GM12891 (cell line): ENCODE measurements at places on chromosomes 7 and 10.

DNA sequence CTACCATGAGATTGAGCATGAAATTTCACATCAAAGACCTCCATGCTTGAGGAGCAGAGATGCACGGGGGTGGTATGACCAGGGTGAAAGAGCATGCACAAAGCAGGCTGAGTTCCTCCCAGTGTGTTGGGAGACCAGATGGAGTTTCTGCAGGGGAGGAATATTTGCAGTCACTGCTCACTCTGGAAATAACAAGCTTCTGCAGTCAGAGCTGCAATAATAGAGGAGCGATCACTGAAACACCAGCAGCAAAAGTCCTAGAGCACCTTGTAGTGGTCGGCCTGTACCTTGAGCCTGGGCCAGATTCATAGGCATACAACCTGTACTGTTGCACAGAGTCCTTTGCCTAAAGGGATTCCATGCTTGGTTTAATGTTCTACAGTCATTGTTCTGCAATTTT lies 184.5 kb upstream of the SP8 start:
- DNase-seq: no peak

- no peak for DNase-seq
Observed at GRCh38 chr7:157682946-157683746, 346.3 kb downstream of the DNAJB6 start.

- no peak for DNase-seq
Observed at GRCh38 chr10:84195044-84195830, 900 bp downstream of the CDHR1 start.

GRCh38 chr7:63039882-63040281 lies 958.8 kb upstream of the ZNF722 start:
- no peak for DNase-seq

- no peak for DNase-seq
Observed at GRCh38 chr7:28470344-28470743, 58.0 kb downstream of the CREB5 start.

- DNase-seq: no peak
Observed at GRCh38 chr7:156811706-156812105, 81.3 kb downstream of the LMBR1 start.

DNA sequence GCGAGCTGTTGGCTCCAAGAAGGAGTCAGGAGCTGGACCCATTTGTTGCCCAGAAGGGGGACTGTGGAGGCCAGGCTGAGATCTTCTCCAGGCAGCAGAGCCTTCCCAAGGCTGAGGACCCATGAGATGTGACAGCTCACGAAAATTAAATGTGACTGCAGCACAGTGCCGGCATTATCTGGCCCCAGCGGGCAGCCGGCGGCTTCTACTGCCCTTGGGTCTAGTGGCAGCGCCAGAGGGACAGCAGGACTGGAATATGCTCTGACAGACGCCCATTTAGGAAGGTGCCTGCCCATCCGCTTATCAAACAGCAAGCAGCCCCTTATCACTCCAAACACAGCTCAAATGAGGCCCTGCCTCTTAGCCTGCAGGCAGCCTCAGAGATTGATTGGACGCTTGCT lies 122.9 kb upstream of the LYZL2 start:
- DNase-seq: no peak

DNA sequence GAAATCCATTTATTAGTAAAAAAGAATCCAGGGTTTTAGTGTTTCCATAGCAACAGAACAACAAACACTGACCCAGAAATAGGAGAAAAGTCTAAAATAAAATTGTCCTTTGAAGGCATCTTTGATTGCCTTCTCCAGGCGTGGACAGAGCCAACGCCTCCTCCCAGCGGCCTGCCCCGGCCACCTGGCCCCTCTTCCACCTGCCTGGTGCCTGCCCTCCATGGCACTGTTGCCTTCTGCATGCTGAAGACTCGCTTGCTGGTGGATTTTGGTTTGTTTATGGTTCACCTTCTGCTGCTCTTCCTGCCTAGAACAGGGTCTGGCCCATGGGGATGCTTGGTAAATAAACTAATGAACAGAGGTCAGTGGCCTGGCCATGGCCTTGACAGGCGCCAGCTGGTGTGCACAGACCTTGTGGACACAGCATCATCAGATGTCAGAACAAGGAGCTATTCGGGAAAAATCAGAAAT lies 107.4 kb downstream of the DYNC2I1 start:
- no peak for DNase-seq

GRCh38 chr7:151312356-151312755 lies 29.3 kb upstream of the NUB1 start:
- DNase-seq: no peak

DNA sequence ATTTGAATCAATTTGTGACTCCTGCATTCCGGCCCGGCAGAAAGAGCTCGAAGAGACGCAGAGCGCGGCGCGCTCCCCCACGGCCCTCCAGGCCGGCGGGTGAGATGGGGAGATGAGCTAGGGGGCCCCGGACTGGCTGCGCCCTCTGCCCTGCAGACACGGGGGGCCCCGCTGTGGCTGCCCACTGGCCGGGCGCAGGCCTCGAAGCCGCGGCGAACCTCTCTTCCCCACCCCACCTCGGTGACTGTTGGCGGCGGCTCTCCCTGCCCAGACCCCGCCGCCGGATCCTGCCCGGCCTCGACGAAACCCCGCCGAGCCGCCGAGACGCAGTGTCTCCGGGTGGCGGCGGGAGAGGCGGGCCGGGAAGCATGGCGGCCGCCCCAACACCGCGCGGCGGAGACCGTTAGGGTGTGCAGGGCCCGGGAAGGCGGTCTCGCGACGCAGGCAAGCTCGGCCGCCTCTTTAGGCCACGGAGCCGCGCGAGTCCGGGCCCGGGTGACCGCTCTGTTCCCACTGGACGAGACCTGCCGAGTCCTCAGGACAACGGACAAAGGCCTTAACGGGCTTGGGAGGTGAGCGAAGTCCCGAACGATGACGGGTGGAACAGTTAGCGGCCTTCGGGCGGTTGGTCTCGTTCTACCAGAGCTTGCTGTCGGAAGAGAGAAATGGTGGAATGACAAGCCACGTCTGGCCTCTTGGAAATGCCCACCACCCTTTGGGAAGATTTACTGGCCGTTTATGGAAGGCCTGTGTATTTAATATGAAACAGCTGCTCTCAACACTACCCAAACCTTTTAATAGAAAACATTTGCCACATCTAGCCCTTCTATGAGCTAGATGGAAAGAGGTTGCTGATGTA lies 24.3 kb downstream of the NUP42 start:
- DNase-seq: no peak

GRCh38 chr7:50681432-50682045 lies 101.2 kb downstream of the GRB10 start:
- DNase-seq: no peak

- DNase-seq: no peak
Observed at GRCh38 chr10:75016325-75016724, 95.1 kb upstream of the SAMD8 start.

- DNase-seq: no peak
Observed at GRCh38 chr10:44961931-44962750, 2.5 kb downstream of the RASSF4 start.

GRCh38 chr7:159104188-159104920 lies 40.3 kb downstream of the VIPR2 start:
- DNase-seq: no peak

DNA sequence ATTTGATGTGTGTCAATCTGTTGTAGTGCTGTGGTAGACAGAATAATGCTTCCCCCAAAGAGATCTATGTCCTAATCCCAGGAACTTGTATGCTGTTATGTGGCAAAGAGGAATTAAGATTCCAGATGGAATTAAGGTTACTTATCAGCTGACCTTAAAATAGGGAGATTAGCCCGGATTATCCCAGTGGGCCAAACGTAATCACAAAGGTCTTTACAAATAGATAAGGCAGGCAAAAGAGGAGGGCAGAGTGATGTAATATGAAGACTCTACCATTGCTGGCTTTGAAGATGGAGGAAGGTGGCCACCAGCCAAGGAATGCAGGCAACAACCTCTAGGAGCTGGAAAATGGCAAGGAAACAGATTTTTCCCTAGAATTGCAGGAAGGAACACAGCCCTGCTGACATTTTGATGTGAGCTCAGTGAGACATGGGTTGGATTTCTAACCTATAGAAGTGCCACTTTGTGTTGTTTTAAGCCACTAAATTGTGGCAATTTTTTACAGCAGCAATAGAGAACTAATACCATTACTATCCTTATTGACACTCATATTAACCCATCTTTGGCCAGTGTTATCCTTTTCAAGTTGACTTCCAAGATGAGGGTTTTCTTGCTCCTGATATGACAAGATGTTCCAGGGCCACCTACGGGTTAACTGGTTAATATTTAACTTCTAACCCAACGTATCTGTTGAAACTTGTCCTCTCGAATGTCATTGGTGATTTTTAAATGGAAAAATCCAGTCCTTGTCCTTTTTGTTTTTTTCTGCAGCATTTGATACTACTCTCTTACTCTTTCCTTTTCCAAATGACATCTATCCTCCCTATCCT lies 29.3 kb downstream of the CYCS start:
- DNase-seq: no peak

DNA sequence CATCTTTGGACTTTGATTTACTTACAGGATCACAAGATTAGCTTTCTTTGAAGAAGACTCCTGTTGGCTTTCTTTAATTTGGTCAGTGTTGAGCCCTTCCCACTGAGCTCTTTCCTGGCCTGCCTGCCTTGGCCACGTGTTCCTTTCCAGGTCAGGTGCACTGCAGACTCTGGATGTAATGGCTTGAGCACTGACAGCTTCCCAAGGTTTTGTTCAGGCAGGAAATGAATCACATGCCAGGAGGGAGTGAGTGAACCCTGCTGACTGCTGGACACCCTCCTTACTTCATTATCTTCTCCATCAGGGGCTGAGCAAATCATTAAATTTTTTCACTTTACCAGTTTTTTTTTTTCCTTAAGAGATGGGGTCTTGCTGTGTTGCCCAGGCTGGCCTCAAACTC lies 29.8 kb downstream of the SNX10 start:
- no peak for DNase-seq

- DNase-seq: no peak
Observed at GRCh38 chr10:4813023-4813422, 13.0 kb upstream of the AKR1E2 start.

DNA sequence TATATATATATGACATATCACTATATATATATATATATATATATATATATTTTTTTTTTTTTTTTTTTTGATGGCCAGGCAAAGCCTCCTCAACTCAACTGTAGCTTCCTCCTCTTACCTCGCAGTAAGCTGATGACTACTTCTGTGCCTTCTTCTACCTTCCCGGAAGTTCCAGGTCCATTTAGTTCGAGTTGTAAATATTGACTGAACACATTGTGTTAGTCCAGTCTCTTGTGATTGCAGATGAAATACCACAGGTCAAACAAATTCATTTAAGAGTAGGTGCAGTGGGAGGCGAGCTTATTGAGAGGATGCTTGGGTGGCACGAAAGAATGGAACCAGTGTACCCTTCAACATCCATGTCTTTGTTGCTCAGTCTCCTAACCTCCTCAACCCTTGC lies 144.6 kb downstream of the ST7 start:
- DNase-seq: no peak

- DNase-seq: no peak
Observed at GRCh38 chr7:33024189-33024757, 38.3 kb downstream of the NT5C3A start.

- DNase-seq: no peak
Observed at GRCh38 chr10:29186221-29186620, 102.6 kb upstream of the LYZL1 start.

DNA sequence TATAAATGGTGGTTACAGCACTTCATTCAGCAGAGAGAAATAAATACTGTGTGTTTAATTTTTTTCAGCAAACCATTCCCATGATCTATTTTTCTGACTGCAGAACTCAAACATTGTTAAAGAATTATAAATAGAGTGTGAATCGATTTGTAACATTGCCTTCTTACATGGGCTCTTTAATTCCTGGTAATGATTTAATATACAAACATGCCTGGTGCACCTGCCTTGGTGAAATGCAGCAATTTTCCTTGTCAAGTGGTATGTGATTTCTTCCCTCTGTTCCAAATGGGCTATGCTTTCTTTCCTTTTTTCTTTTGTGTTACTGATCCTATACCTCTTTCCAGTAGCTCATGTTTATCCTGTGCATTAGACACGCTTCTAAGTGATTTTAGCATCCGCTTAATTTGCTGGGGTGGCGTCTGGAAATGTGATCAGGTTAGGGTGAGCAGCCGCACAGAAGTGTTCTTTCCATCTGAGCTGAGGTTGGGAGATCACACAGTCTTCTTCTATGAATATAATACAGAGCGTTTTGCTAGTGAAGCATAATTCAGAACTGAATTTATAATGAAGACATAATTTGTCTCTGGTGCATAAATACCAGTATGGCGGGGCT lies 94.3 kb upstream of the ITGB1 start:
- DNase-seq: no peak

GRCh38 chr7:82105463-82105862 lies 335.6 kb upstream of the HGF start:
- no peak for DNase-seq

GRCh38 chr7:71343039-71343438 lies 211.1 kb downstream of the GALNT17 start:
- no peak for DNase-seq

DNA sequence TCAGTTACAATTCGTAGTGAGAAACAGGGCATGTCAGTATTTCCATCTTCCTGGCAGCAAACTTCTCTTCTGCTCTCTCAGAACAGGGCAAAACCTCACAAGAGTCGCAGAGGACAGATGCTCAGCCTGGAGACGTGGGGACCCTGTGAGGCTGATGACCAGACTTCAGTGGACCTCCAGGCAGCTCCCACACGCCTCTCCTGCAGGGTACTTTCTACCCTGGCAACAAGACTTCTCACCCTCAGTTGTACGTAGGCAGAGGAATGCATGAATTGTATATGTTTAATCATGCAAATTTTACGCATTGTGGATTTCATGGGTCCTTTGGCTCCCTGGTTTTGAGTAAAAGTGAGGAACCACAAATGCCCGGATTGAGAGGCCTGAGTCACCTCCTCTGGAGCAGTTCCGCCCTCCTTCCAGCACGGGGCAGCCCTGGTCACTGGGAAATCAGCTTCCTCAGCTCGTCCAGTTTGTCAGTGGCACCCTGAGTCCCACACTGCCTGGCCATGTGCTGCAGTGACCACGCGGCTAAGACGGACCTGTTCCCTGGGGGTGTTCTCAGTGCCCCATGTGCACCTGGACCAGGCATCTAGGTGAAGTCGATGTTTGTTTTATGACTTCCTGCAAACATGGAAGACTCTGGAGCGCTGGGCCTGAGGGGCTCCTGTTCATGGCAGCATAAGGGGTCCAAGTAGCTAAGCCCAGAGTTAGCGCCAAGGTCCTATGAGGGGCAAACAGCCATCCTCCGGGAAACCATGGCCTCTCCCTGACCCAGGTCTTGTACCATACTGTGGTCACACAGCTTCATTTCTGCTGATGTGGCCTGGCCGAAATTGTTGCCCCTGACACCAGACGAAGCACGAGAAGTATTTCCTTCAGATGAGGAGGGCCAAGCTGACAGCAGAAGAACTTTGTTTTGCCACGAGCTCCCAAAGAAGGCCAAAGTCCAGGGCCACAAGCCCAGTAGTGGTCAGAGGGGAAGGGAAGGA lies 165.1 kb downstream of the TNS3 start:
- DNase-seq: no peak

GRCh38 chr10:126080879-126081411 lies 184.6 kb downstream of the FANK1 start:
- DNase-seq: no peak

DNA sequence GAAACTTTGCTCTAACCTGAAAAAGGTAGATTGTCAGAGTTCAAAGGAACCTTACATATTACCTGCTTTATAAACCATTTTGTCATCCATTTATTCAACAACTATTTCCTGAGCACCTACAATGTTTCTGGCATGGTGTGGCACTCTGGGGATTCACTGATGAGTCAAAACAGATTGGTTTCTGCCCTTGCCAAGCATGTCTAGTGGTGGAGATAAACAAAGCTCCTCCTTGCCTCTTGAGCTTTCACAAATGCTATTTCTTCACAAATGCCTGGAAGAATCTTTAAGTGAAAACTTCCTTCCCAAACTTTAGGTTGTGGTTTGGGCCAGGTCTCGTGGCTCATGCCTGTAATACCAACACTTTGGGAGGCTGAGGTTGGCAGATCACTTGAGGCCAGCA lies 85.1 kb upstream of the RELN start:
- no peak for DNase-seq
